Lower lobe of right lung (tissue), 2 donors: ENCODE measurements at places on chromosomes 3 and 15.

DNA sequence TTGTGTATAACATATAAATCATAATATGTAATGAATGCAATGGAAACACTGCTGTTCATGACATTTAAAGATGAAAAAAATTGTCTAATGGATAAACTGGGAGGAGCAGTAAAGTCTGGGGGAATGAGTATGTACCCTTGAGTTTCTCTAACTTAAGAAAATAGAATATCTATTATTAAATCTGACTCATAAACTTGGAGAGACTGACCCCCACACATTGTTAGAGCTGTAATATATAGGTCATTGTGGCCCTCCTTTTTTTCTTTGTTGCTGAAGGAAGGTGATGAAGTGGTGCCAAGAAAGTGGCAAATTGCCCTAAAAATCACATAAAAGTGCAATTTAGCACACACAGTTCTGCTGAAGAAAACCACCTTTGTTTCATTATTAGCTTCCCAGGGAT lies 389.8 kb upstream of the RARB start:
- no peak for DNase-seq

GRCh38 chr3:45465192-45465591 lies 76.8 kb downstream of the LARS2 start:
- no peak for DNase-seq

DNA sequence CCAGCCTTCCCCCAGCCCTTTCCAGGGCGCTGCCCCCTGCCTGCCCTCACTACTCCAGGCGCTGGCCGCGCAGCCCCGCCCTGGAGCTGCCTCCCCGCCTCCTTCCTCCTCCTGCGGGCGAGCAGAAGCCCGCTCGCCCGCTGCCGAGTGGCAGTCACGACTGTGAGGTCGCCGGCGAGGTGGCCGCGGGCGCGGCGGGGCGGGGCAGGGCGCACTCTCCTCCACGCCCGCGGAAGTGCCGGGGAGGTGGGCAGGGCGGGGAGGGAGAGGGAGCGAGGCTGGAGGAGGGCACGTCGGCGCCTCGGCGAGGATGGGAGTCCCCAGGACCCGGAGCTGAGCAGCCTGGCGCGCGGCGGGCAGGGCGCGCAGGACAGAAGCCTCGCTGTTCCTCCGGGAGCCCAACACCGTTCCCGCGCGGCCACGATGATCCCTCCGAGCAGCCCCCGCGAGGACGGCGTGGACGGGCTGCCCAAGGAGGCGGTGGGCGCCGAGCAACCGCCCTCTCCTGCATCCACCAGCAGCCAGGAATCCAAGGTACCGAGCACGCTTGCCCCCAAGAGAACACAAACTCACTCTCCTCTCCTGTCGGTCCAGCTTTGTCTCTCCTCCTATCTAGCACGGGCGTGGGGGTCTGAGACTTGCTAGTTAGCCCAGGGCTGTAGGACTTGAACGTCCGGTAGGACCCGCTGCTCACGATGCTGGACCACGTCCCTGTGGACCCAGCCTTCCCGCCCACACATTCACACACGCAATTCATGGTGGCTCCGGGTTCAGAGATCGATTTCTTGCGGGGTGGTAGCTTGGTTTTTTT lies at the start of gene STAC:
TSS of gene STAC (plus strand) at position 284 of the 811 bp plus-strand sequence. CDS start at position 424, 140 bp downstream.
- DNase-seq, result peak; percentile 81

DNA sequence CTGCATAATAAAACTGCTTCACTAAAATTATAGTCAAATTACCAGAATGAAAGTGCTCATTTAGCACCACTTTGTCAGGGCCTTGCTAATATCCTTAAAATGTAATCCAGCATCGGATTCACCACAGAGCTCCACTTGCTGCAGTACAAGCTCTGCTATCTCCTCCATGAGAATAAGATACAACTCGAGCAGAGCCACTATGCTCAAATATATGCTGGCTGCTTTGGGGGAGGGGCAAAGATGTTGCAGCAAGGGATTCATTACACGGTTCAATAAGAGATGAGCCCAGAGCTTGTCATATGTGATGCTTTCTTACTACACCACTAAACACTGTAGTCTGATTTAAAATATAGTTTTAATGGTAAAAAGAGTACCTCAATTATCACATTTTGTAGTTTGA lies 72.2 kb downstream of the DLG1 start:
- DNase-seq, result no peak

DNA sequence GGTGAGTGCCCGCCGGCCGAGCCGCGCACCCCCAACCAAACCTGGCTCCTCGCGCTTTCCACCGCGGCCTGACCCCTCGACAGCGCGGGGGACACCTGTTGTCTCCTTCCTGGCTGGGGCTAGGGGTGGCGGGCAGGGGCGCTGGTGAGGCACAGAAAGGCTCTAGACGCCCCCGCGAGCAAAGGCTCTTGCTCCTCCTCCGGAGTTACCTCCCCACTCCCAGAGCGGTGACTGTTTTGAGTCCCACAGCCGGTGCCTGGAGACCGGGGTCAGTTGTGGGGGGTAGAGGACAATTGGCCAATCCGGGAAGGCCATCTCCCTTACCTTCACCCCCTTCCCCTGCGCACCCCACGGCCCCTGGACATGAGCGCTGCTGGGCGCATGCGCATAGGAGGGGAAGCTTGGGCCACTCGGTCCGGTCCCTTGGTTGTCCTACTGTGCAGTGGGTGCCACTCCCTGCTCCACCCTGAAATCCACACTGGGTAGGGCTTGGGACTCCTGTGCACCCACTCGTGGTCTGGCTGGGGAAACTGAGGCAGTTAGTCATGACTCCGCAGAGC lies 554 bp downstream of the CHST13 start:
- peak; percentile 62 for DNase-seq

DNA sequence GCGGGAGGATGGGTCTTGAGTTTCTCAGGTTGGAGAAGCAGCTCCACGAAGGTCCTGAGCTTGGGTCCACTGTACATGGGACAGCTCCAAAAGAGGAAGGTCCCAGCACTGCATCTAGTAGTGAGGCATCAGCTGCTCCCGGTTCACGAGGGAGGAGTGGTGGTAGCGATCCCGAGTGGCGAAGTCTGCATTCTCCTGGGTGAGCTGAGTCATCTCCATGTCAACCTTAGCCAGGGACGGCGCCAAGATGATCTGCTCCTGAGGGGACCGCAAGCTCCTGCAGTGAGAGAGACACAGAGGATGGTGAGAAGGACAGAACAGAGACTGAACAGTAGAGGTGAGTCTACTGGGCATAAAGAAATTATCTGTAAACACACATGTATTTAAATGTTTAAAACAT lies 28.0 kb upstream of the HEG1 start:
- no peak for DNase-seq

DNA sequence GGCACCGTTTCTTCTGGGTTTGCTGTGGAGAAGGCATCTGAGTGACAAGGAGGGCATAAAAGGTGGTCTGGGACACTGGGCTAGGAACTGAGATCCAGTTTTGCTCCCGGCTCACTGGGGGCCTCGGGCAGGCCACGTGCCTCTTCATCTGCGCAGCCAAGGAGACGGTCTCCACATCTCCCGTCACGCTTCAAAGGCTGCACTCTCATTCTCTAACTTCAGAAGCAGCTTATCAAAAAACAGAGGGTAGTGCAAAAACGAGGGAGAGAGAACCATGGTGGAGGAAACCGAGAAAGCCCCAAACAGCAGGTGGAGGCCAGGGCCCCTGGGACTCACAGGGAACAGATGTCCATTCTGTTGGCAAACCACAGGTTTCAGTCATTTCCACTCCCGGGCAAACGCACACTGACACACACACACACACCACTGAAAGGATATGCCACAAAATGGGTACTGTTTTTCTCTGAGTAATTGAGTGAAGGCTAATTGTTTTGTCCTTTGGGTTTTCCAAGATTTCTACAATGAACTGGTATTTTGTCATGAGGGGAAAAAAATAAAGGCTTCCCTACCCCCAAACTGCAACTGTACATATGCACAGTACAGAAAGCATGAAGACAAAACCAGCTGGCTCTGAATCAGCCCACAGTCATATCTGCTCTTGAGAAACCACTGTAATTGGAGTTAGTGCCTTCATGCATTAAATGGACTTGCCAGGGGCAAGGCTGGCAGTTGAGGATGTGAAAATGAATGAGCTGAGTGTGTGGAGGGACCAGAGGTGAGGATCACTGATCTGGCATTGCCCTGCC lies 71.9 kb downstream of the MGLL start:
- no peak for DNase-seq

DNA sequence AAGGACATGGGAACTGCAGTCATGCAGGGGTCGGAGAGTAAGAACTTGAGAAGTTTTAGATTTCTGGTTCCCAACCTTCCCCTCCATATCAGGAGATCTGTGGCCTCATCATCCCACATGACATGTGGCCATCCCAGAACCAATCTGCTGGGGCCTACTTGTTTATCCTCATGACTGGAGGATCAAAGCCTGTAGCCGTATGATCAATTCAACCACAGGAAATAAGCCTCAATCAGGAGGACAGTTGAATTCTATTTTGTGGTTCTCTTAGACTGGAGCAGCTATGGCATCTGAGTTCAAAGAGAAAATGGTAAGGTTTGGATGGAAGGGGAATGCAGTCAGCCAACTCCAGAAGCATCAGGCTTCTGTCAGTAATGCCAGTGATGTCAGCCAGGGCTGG lies 57.2 kb downstream of the IL16 start:
- DNase-seq, result no peak
